NCI-H2081 treated with DMSO at 0.1 percent for 48 hours (cell line): ENCODE measurements at places on chromosomes 12 and 14.

DNA sequence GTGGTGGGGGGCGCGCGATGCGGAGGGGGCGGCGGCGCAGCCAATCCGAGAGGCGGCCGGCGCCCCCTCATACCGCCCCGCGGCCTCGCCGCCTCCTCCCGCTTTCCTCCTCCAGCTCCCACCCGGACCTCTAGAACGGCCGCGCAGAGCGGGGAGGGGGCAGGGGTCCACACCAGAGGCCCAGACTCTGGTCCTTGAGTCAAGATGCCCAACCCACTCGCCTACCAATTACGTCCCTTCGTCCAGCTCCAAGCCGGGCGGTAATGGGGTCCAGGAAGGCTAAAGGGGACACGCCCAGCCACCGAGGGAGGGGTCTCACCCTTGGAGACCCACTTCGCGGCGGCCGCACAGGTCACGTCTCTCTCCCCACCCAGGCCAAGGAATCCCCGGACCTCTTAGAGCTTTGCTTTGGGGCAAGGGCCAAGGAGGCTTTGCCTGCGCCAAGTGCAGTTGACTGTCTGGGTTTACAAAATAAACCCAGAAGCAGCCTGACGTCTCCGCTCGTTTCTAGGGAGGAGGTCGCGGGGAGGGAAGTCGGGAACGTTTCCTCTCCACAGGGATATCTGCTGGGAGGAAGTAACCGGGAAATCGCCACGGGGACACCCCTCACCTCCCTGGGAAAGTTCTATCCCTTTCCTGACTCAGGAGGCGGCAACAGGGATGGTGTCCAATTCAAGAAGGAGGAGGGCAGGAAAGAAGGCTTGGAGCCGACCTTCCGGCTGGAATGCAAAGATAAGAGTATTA is 394 bp upstream of the AMIGO2 start:
- DNase-seq = no peak

DNA sequence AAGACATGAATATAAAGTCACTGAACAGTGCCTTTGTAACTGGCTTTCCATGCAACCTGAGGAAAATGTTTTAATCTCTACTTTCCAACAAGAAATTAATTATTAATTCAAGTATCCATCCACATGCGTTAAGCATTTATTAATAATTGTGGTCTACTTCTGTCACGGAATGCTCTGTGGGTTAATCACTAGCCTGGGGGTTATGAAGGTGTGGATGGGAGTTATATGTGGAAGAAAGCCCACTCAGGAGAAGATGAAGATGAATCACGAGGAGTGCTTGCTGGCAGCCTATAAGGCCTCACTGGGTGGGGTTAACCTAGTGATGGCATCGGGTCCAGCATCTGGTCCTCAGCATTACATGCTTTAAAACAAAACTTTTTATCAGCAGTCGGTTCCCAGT is 99.5 kb upstream of the AVPR1A start:
- DNase-seq = no peak

GRCh38 chr12:96980991-96981414 is 73.9 kb downstream of the NEDD1 start:
- DNase-seq = no peak

- no peak for DNase-seq
These were observed 148.5 kb downstream of the FOXN3 start for GRCh38 chr14:89268514-89268913.

- DNase-seq = no peak
These were observed 15.9 kb downstream of the PYROXD1 start for GRCh38 chr12:21453312-21453852.

GRCh38 chr14:92453691-92454090 is 59.9 kb upstream of the RIN3 start:
- no peak for DNase-seq

DNA sequence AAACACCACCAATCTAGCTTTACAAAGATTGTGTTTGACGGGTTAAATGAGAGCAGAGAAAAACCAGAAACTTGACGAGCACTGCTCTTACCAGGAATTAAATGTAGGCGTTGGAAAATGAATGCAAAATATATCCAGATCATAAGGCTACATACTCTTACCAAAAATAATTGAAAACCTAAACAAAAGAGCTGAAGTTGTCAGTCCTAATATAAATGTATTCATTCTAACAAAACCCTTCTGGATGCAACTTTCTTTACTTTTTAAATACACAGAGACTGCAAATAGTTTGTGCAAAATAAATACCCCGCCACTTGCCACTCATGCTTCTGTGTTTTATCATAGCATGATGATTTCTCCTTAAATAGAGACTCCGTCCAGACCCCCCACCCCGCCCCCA is 32.7 kb downstream of the RAD9B start:
- DNase-seq = no peak

GRCh38 chr12:45231515-45232145 is 15.7 kb downstream of the ANO6 start:
- DNase-seq = no peak

- no peak for DNase-seq
These were observed 340.4 kb upstream of the FBXO33 start for GRCh38 chr14:39772627-39773026.

DNA sequence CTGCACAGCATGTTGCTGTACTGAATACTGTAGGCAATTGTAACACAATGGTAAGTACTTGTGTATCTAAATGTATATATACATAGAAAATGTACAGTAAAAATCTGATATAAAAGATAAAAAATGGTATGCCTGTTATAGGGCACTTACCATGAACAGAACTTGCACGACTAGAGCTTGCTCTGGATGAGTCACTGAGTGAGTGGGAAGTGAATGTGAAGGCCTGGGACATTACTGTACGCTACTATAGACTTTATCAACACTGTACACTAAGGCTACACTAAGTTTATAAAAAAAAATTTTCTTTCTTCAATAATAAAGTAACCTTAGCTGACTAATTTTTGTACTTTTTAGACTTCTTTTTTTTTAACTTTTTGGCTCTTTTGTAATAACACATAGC is 24.2 kb upstream of the NEDD1 start:
- no peak for DNase-seq

- DNase-seq = no peak
These were observed 225.5 kb downstream of the EPS8 start for GRCh38 chr12:15563663-15564062.

DNA sequence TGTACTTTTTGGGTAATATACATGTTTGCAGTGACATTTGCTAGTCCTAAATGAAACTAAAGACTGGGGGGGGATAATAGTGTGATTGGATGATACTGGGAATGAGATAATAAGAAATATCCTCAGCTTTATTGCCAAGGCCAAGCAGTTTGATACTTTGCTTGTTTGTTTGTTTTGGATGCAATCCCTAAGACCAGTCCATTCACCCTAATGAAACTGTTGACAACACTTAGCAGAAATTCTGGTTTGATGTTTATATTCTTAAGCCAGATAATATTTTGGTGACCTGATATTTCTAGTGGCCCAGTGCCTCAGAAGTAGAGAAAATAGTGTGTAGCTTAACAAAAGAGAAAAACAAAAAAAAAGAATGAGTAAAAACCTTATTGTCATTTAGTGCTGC is 1.8 kb downstream of the PHC1 start:
- DNase-seq = no peak

DNA sequence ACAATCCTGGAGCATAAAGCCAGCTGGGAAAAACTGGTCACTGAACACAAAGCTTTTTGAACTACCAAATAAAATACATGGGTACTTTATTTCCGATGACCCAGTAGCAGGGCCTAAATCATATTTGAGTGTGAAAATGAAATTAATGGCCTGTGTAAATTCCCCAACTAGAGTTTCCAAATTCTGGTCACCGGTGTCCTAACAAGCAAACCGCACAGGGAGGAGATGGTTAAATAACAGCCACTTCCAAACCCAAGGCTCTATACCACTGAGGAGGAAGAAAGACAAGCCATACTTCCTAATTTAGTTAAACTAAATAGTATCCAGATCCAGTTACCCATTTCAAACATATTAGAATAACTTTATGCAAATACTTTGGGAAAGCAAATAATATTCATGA is 40.1 kb upstream of the DUSP6 start:
- DNase-seq = no peak

- DNase-seq = no peak
These were observed 117.2 kb downstream of the LRRK2 start for GRCh38 chr12:40342010-40342409.

DNA sequence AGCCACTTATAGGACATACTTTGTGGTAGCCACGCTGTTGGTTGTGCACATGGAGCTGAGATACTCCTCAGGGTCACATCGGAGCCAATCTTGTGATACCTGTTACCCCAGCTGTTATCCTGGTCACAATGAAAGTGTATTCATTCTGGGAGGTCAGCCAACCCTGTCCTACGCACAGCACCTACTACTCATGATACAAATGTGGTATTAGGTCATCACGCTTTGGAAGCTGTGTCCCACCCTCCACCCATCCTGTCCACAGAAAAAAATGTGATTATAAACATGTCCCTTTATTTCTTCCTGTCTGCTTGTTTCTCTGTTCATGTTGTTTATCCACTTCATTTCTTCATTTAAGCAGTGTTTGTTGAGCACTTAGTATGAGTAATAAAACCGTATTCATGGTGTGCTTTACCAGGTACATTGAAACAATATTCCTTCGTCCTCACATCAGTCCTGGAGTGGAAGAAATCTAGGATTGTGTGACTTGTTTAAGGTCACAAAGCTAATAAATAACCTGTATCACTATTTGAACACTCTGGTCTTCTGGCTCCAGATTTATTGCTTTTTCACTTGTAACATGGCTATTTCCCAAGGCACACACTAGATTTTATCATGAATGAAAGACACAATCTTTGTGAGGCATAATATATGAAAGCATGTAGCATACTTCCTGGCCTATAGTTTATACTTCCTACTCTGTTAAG is 73.1 kb downstream of the DERA start:
- no peak for DNase-seq

- no peak for DNase-seq
These were observed 113.8 kb downstream of the KCNK10 start for GRCh38 chr14:88209273-88209672.

- DNase-seq = no peak
These were observed 3.0 kb upstream of the FNTB start for GRCh38 chr14:64983439-64984310.
